ENCODE measurements at places on chromosomes 12 and 14. TPM values are rescaled to one million over a fixed set of nuclear protein-coding genes. Genes with fewer than 3 reads are reported as not detected.
A peak's percentile ranks its signal among the peaks of the same experiment; 100 is the strongest.

- DNase-seq = peak; percentile 31
Measured at GRCh38 chr12:31324845-31325523, 966 bp downstream of the SINHCAF start.

DNA sequence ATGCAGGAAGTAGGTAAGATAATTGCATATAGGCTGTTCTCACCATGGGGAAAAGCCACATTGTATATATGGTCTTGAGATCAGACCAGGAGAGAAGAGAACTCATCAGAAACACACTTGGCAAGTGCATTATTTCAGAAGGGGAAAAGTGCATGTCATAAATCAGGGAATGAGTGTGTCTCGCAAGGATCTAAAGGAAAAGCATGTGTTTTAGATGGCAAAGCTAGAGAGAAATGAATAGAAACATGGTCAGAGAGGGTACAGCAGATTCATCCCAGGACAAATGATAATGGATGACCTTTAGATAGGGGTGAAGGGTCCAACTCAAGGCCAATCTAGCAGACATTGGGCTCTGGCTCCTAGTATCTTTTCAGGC, 230.2 kb upstream of the NAV3 start:
- no peak for DNase-seq

DNA sequence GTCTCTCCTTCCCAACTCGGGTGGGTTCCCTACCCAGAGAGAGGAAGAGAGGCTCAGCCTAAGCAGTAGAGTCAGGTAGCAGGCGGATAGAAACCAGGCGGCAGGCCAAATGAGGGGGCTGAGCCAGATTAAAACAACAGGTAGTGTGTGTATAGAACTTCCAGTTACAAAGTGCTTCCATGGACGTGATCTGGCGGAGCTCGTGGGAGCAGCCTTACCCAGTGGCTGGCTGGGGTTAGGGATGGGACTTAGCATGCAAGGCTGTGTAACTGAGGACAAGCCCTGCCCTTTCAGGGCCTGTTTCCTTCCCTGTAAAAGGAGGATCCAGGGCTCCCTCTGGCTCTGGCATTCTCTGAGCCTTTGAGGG, 8.3 kb downstream of the KRT80 start:
- DNase-seq = no peak

- peak; percentile 71 for DNase-seq
Measured at GRCh38 chr14:97025722-97026121, 228.5 kb downstream of the VRK1 start.

- no peak for DNase-seq
Measured at GRCh38 chr12:29547151-29547632, 49.7 kb upstream of the OVCH1 start.

DNA sequence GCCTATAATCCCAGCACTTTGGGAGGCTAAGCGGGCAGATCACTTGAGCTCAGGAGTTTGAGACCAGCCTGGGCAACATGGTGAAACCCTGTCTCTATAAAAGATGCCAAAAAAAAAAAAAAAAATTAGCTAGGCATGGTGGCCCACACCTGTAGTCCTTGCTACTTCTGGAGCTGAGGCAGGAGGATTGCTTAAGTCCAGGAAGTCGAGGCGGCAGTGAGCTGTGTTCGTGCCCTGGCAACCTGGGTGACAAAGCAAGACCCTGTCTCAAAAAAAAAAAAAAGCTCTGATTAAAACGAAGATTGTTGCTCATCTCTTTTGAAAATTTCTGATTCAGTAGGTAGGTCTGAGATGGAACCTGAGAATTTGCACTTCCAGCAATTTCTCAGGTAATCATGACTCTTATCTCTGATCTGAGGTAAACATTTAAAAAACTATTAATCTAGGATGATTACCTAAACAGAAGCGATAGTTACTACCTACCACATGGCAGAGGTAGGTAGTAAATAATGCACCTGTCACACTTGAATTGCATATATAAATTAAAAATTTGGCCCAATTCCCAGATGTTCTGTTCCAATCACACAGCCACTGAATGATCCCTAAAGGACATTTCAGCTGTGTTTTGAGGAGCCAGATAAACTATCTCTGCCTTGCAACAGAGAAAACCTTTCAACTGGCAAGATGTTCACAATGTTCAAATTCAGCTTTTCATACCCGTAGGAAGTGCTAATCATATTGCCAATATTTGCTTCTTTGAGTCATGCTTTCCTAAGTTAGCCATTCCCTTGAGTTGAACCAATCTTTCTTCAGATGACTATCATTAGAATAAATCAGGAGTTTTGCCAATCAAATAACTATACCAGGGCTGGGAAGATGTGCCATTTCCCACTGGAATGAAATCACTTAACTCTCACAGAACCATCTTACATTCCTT, 4.2 kb upstream of the TEP1 start:
- DNase-seq = no peak

The PLEKHG7 gene
- not detected for total RNA-seq

The PTPRR gene
- 0.60 TPM for total RNA-seq

The TMEM52B gene
- not detected for total RNA-seq

GRCh38 chr14:29553427-29553826, 374.2 kb downstream of the PRKD1 start:
- DNase-seq = no peak

The DCN gene
- 2.0 TPM for total RNA-seq

DNA sequence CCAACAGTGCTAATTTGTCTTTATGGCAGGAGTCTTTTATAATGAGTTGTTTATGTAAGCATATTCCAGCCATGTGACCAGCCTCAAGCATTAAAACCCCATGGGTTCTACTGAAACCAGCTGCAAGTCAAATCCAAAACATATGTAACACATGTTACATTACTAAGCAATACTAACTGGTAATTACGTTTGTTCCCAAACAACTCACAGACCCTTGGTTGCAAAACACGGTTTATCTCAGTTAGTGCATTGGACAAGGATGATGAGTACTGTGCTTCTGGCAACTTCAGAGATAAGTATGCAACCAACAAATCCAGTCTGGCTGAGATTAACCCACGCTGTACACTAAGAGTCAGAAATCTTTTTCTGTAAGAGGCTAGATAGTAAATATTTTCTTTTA, 110.1 kb upstream of the FAR2 start:
- DNase-seq = no peak

The MYF5 gene
- not detected for total RNA-seq

- DNase-seq = no peak
Measured at GRCh38 chr12:102120886-102121285, 903 bp downstream of the PARPBP start.

DNA sequence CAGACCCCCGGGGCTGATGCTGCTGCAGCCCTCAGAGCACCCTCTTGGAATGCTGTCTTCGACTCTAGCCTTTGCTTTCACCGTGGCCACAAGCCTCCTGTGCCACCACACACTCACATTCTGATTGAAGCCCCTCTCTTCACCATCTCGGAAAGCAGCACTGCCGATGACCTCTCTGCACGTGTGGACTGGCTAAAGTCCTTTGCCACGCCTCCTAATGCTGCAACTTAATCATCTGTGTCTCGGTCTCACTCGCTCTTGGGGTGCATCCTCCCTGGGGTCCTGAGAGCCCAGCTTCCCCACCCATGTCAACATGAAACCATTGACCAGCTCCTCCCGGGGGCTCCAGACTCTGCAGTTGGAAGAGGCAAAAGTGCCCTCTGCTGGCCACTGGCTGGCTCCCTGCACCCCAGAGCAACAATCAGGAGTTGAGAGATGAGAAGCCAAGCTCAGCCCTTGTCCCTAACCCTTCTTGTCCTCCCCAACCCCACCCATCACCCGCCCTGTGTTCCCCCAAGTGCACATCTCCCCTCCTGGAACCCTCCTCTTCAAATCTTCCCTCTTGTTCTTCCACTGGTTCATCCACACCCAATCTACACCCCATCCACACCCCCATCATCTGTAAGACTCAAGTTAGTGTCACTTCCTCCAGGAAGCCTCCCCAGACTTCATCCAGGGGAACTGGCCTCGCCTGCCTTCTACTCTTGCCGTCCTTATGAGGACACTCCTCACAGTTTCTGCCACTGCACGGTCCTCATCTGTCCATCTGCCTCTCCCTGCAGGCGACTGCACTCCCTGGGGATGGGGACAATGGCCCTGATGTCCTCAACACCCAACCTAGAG, 23.6 kb upstream of the FAM181A start:
- peak; percentile 69 for DNase-seq

- DNase-seq = no peak
Measured at GRCh38 chr14:77542421-77543239, 44.0 kb upstream of the ISM2 start.

The NTF3 gene
- 1.5 TPM for total RNA-seq

The ZNF385A gene
- 18.4 TPM for total RNA-seq

DNA sequence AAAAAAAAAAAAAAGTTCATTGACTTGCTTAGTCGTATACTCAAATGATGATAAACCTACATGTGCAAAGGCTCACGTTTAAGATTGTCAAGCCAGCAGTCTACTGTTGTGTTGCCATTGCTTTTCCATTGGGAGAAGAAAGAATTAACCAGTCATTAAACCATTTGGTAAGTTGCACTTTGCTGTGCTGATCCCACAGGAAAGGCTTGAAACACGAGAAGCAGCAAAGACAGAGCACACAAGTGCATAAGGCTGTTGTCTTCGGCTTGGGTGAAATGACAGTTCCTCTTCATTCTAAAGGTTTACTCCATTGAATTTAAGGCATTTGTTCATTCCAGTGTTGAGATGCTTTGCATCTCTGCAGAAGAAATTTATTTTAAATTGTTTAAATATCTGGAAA, 50.1 kb downstream of the ZC3H14 start:
- DNase-seq = no peak

GRCh38 chr14:68680541-68681051, 112.3 kb downstream of the ZFP36L1 start:
- no peak for DNase-seq

The KRT72 gene
- total RNA-seq = 0.11 TPM

- DNase-seq = no peak
Measured at GRCh38 chr12:110084314-110085015, 36.1 kb upstream of the C12orf76 start.

GRCh38 chr14:30283822-30284446, 275.0 kb upstream of the G2E3 start:
- DNase-seq = peak; percentile 73

The TEX22 gene
- 0.87 TPM for total RNA-seq
